ENCODE measurements at places on chromosomes 1 and 21. TPM values are rescaled to one million over a fixed set of nuclear protein-coding genes. Genes with fewer than 3 reads are reported as not detected.

DNA sequence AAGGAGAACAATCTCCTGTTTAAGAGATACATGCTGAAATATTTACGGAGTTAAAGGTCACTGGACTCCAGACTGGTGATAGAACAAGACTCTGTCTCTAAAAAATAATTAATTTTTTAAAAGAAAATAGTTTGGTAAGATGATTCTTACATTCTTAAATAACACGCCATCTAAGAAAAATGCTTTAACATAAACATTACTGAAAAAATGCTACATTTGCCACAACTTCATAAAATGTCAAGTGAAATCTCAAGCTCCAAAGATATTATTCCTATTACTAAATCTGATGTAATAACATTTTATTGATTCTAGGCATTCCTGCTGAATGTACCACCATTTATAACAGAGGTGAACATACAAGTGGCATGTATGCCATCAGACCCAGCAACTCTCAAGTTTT lies 4.1 kb downstream of the ANGPTL3 start:
- no peaks in the 10 kb centered on the region for H3K36me3 ChIP-seq
- no peak for DNase-seq
- H3K27ac ChIP-seq = no peak overlapping the region

GRCh38 chr1:247561711-247562110 lies 12.8 kb downstream of the GCSAML start:
- no peaks in the 10 kb centered on the region for H3K27me3 ChIP-seq
- H3K4me3 ChIP-seq = no peak overlapping the region
- H3K27ac ChIP-seq = no peak overlapping the region
- H3K36me3 ChIP-seq = no peaks in the 10 kb centered on the region

GRCh38 chr1:67957066-67957465 lies 93.4 kb downstream of the DIRAS3 start:
- H3K27me3 ChIP-seq = no peaks in the 10 kb centered on the region
- no peak overlapping the region for H3K4me3 ChIP-seq
- no peak for DNase-seq

DNA sequence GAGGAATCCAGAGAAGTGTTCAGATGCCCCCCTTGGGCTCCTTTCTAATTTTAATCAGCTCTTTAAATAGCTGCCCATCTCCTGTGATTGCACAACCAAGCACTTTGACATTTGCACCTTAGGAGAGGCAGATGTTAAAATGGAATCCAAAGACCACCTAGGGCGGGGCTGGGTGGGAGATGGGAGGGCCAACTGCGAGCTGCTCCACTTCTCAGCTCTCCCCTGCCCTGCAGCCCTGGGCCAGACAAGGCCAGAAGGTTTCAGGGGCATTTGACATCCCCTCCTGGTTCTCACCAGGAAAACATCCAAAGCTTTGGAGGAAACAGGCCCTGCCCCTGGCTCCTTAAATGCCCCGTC lies 106.9 kb downstream of the DHRS3 start:
- DNase-seq = no peak
- H3K36me3 ChIP-seq = peaks cover 30% of the 10 kb centered on the region
- H3K27ac ChIP-seq = peak overlapping the region; percentile 29
- peaks cover 12% of the 10 kb centered on the region for H3K4me1 ChIP-seq
- no peak overlapping the region for H3K4me3 ChIP-seq

DNA sequence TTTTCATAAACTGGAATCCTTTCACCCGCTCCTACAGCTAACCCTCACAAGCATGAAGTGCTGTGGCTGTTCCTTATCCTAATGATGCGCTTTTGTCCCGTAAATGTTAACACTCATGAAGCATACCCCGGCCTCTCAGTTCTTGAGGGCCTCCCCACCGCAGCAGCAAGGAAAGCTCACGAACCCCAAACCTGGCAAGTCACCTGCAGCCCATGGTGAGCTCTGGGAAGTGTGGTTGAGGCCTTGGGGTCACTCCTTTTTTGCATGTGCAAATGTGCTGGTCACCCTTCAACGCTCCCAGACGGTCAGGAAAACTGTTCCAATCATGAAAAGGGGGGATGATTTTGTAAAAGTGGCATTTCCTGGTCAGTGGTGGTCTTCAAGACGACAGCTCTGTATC lies 124.6 kb downstream of the PRDM2 start:
- H3K36me3 ChIP-seq = peaks cover 34% of the 10 kb centered on the region
- no peak overlapping the region for H3K4me3 ChIP-seq
- H3K27ac ChIP-seq = no peak overlapping the region
- peaks cover 7% of the 10 kb centered on the region for H3K4me1 ChIP-seq
- H3K27me3 ChIP-seq = no peaks in the 10 kb centered on the region

DNA sequence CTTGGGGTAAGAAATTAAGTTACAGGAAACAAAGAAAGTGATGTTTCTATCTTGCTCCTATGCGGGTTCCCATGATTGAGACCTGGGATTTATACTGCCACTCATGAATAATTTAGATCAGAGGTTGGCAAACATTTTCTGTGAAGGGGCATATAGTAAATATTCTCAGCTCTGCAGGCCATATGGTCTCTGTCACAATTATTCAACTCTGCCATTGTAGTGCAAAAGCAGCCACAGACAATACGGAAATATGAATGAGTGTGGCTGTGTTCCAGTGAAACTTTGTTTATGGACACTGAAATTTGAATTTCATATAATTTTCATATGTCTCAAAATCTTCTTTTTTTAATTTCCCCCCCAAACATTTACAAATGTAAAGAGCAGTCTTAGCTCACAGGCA lies 127.2 kb downstream of the FOXD2 start:
- no peak for DNase-seq
- peaks cover 8% of the 10 kb centered on the region for H3K27me3 ChIP-seq
- peaks cover 13% of the 10 kb centered on the region for H3K4me1 ChIP-seq
- no peaks in the 10 kb centered on the region for H3K36me3 ChIP-seq
- H3K4me3 ChIP-seq = no peak overlapping the region
- no peak overlapping the region for H3K27ac ChIP-seq

DNA sequence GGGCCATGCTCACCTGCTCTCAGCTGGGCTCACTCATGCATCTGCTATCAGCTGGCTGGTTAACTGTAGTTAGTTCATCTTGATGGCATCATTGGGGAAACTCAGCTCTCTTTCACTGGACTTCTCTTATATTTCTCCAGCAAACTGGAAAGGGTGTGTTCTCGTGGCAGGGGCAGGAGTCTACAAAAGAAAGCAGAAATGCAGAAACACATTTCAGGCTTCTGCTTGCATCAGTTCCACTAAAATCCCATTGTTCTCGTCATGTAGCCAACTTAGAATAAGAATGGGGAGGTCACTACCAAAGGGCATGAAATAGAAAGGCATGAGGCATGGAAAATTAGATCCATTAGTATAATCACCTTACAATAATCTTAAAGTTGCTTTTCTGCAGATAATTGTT lies 207.3 kb downstream of the NRIP1 start:
- no peak overlapping the region for H3K27ac ChIP-seq
- H3K36me3 ChIP-seq = no peaks in the 10 kb centered on the region
- no peak for DNase-seq
- H3K4me3 ChIP-seq = no peak overlapping the region
- no peaks in the 10 kb centered on the region for H3K27me3 ChIP-seq
- no peaks in the 10 kb centered on the region for H3K4me1 ChIP-seq

DNA sequence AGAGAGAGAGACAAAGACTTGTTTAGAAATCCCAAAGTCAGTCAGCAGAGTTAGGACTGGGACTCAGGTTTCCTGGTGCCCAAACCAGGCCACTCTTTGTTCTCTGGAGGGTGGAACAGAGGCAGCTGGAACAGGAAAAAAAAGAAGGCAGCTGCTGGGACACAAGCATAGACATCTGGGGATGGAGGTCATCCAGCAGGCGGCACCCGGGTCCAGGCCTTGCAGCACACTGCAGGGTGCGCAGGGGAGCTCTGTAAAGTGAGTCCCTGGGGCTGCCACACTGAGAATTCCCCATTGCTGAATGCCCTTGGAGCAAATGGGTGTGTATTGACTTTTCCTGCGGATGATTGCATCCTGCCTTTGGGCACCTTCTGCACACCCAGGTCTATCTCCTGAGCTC lies 222.9 kb upstream of the CSF3R start:
- no peak for DNase-seq
- peaks cover 38% of the 10 kb centered on the region for H3K27me3 ChIP-seq
- H3K27ac ChIP-seq = no peak overlapping the region
- no peaks in the 10 kb centered on the region for H3K36me3 ChIP-seq

- DNase-seq = no peak
- H3K4me3 ChIP-seq = no peak overlapping the region
- peaks cover 6% of the 10 kb centered on the region for H3K4me1 ChIP-seq
- H3K27me3 ChIP-seq = no peaks in the 10 kb centered on the region
- no peaks in the 10 kb centered on the region for H3K36me3 ChIP-seq
- no peak overlapping the region for H3K27ac ChIP-seq
These were observed 45.4 kb upstream of the TNFRSF1B start for GRCh38 chr1:12121212-12122003.

- no peak for DNase-seq
- no peak within 1 kb of the TSS for H3K4me3 ChIP-seq
- no peak within 1 kb of the TSS for H3K27ac ChIP-seq
- H3K36me3 ChIP-seq = no peaks in the 10 kb centered on the region
These were observed at the start of gene GPA33 for GRCh38 chr1:167090314-167090942. Gene GPA33 (minus strand): TSS chr1:167090377. CDS start chr1:167090287, 90 bp downstream.

GRCh38 chr1:85116856-85117255 lies 68.6 kb upstream of the MCOLN3 start:
- DNase-seq = no peak
- H3K27me3 ChIP-seq = no peaks in the 10 kb centered on the region
- no peaks in the 10 kb centered on the region for H3K36me3 ChIP-seq
- no peaks in the 10 kb centered on the region for H3K4me1 ChIP-seq

DNA sequence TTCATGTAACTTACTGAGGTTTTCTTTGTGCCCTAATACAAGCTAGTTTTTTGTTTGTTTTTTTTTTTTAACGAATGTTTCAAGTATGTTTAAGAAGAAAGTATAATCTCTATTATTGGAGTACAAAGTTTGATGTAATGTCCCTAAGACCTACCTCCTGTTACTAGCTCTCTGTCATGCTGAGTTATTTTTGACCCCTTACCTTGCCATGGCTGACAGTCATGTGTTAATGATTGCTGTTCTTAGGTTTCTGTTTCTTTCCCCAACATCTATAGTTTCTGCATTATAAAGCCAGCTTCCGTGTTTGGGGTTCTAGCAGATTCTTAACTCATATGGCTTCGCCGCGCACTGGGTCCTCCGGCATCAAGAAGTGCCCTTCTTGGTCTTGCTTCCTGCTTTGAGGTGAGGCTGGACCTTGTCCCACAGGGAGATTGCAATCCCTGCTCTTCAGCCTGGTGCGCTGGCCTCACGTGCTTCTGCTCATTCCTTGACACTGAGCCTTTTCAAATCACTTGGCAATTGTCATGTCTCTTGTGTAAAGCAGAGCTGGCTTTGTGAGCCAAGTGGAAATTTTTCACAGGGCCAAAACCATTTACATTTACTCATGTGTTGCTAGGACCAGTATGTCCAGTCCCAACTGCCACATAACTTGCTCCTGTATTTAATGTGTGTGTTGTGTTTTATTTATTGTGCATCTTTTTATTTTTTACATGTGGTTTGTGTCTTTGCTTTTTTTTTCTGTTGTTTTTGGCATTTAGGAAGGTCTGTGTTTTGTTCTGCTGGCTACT lies 135.0 kb upstream of the COL6A1 start:
- peak; percentile 56 for DNase-seq
- no peaks in the 10 kb centered on the region for H3K36me3 ChIP-seq
- H3K4me3 ChIP-seq = no peak overlapping the region
- no peak overlapping the region for H3K27ac ChIP-seq
- no peaks in the 10 kb centered on the region for H3K27me3 ChIP-seq

- H3K27me3 ChIP-seq = no peaks in the 10 kb centered on the region
- H3K36me3 ChIP-seq = no peaks in the 10 kb centered on the region
- H3K4me1 ChIP-seq = no peaks in the 10 kb centered on the region
- H3K4me3 ChIP-seq = no peak overlapping the region
These were observed 29.2 kb downstream of the ZNF281 start for GRCh38 chr1:200380589-200381021.

- no peak overlapping the region for H3K27ac ChIP-seq
- DNase-seq = no peak
- H3K4me1 ChIP-seq = peaks cover 6% of the 10 kb centered on the region
- no peak overlapping the region for H3K4me3 ChIP-seq
- H3K27me3 ChIP-seq = no peaks in the 10 kb centered on the region
These were observed 2.4 kb upstream of the LIN9 start for GRCh38 chr1:226311376-226311775.

GRCh38 chr1:233442026-233442780 lies 114.7 kb downstream of the MAP3K21 start:
- H3K4me1 ChIP-seq = peaks cover 8% of the 10 kb centered on the region
- no peak overlapping the region for H3K4me3 ChIP-seq
- DNase-seq = no peak
- H3K36me3 ChIP-seq = no peaks in the 10 kb centered on the region

- H3K4me3 ChIP-seq = no peak overlapping the region
- H3K4me1 ChIP-seq = peaks cover 5% of the 10 kb centered on the region
- DNase-seq = no peak
- H3K36me3 ChIP-seq = no peaks in the 10 kb centered on the region
These were observed 36.8 kb upstream of the MACF1 start for GRCh38 chr1:39167632-39168209.

- H3K4me1 ChIP-seq = peaks cover 4% of the 10 kb centered on the region
- H3K36me3 ChIP-seq = no peaks in the 10 kb centered on the region
- no peak for DNase-seq
- H3K27me3 ChIP-seq = no peaks in the 10 kb centered on the region
- no peak overlapping the region for H3K27ac ChIP-seq
These were observed 86.4 kb downstream of the PGM1 start for GRCh38 chr1:63679589-63679988.

- no peak overlapping the region for H3K27ac ChIP-seq
- no peaks in the 10 kb centered on the region for H3K4me1 ChIP-seq
- H3K27me3 ChIP-seq = no peaks in the 10 kb centered on the region
- DNase-seq = no peak
- no peaks in the 10 kb centered on the region for H3K36me3 ChIP-seq
- no peak overlapping the region for H3K4me3 ChIP-seq
These were observed 161.2 kb downstream of the HMCN1 start for GRCh38 chr1:185895208-185895900.

KCNT2 gene
- 32.3 TPM for total RNA-seq

ADGRL4 gene
- 13.4 TPM for total RNA-seq

PGLYRP3 gene
- total RNA-seq = not detected

NBPF26 gene
- 41.9 TPM for total RNA-seq

VWA5B1 gene
- 10.4 TPM for total RNA-seq

GJC2 gene
- total RNA-seq = 10.4 TPM

AMY1B gene
- not detected for total RNA-seq

CIART gene
- 14.7 TPM for total RNA-seq

FCGR3A gene
- 5.6 TPM for total RNA-seq

SMCP gene
- not detected for total RNA-seq

APCS gene
- total RNA-seq = not detected

CGN gene
- 4.1 TPM for total RNA-seq

Data from spinal cord (tissue), 10 donors.